ENCODE measurements at places on chromosomes 2 and 18.

GRCh38 chr2:238847841-238848690 is at the start of gene TWIST2:
TSS of gene TWIST2 (plus strand) at chr2:238848085. CDS start at chr2:238848216, 131 bp downstream.
- DNase-seq, result no peak

- no peak for DNase-seq
Measured at GRCh38 chr2:217113491-217113890, 253.6 kb upstream of the TNP1 start.

DNA sequence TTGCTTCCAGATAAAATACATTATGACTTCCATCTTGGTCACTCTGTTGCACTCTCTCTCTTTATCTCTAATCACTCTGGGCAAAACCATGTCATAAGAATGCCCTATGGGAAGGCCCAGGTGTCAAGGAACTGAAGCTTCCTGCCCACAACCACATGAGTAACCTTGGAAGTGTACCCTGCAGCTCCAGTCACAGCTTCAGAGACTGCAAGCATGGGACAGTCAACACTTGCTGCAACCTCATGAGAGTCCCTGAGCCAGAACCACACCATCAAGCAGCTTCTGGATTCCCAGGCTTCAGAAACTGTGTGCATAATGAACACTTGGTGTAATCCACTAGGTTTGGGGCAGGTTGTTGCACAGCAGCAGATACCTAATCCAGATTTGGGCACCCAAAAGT is 121.1 kb upstream of the BCL2L11 start:
- no peak for DNase-seq

GRCh38 chr2:236964291-236964690 is 121.4 kb upstream of the COPS8 start:
- DNase-seq, result no peak

GRCh38 chr2:238466243-238466756 is 39.6 kb downstream of the ASB1 start:
- DNase-seq, result no peak

GRCh38 chr2:128643221-128644065 is 324.8 kb upstream of the HS6ST1 start:
- no peak for DNase-seq

DNA sequence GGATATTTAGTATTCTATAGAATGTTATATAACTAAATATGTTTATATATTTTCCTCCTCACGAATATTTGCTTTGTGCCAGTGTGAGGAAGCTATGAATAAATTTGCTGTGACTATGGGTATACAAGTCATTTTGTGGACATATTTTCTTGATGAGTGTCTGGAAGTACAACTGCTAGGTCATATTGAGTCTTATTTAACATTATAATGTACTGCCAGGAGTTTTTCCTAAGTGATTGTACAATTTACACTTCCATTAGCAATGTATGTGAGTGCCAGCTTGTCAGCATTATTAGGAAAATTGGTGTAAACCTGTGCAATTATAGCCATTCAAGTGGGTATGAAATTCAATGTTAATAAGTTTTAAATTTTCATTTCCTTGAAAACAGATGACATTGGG is 1328.9 kb upstream of the TMEFF2 start:
- DNase-seq, result no peak

- DNase-seq, result no peak
Measured at GRCh38 chr2:45123521-45124191, 114.4 kb upstream of the SIX2 start.

DNA sequence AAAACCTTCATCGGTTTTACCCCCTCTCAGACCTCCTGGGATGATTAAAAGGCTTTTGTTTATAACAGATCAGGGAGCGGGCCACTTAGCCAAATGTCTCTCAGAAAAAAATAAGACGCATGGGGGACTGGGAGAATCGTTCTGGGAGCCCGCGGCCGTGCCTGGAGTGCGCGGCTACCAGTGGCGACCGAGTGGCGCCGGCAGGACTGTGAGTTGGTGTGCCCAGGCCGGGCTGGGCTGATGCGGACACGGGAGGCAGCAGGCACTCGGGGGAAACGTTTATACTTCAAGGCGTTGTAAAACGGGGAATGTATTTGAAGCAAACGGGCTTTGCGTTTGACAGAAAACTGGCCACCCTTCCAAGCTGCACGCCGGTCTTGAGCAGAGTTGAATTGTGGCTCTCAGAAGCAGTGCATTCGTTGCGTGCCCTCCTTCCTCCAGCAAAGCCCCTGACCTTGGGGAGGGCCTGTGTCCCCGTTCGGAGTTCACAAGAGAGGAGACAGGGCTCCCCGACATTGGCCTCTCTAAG is 4.7 kb upstream of the HOXD10 start:
- no peak for DNase-seq

DNA sequence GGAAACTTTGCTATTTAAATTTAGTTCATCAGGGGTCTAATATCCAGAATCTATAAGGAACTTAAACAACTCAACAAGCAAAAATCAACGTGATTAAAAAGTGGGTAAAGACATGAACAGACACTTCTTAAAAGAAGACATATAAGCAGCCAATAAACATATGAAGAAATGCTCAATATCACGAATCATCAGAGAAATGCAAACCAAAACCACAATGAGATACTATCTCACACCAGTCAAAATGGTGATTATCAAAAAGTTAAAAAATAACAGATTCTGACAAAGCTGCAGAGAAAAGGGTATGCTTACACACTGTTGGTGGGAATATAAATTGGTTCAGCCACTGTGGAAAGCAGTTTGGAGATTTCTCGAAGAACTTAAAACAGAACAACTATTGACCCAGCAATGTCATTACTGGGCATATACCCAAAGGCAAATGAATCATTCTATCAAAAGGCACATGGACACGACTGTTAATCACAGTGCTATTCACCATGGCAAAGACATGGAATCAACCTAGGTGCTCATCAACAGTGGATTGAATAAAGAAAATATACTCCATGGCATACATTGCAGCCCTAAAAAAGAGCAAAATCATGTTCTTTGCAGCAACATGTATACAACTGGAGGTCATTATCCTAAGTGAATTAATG is 189.9 kb downstream of the SLC4A10 start:
- no peak for DNase-seq

All from hematopoietic multipotent progenitor cell treated with erythropoietin and hydrocortisone succinate and interleukin-3 and kit ligand, for 8 days (in vitro differentiated cells).